ENCODE measurements at places on chromosomes 16 and 17. TPM values are rescaled to one million over a fixed set of nuclear protein-coding genes. Genes with fewer than 3 reads are reported as not detected.

AHSP gene
- total RNA-seq = not detected

CCL17 gene
- total RNA-seq = 11.0 TPM

FSCN2 gene
- total RNA-seq = 0.58 TPM

KRT12 gene
- not detected for total RNA-seq

EPX gene
- total RNA-seq = not detected

GRCh38 chr17:42686520-42687128 lies 4.3 kb downstream of the CNTNAP1 start:
- DNase-seq = no peak

GRCh38 chr17:29722411-29723198 lies 99.9 kb upstream of the CORO6 start:
- peak; percentile 17 for DNase-seq

GRCh38 chr16:12132290-12132689 lies 155.8 kb downstream of the SNX29 start:
- no peak for DNase-seq

DNA sequence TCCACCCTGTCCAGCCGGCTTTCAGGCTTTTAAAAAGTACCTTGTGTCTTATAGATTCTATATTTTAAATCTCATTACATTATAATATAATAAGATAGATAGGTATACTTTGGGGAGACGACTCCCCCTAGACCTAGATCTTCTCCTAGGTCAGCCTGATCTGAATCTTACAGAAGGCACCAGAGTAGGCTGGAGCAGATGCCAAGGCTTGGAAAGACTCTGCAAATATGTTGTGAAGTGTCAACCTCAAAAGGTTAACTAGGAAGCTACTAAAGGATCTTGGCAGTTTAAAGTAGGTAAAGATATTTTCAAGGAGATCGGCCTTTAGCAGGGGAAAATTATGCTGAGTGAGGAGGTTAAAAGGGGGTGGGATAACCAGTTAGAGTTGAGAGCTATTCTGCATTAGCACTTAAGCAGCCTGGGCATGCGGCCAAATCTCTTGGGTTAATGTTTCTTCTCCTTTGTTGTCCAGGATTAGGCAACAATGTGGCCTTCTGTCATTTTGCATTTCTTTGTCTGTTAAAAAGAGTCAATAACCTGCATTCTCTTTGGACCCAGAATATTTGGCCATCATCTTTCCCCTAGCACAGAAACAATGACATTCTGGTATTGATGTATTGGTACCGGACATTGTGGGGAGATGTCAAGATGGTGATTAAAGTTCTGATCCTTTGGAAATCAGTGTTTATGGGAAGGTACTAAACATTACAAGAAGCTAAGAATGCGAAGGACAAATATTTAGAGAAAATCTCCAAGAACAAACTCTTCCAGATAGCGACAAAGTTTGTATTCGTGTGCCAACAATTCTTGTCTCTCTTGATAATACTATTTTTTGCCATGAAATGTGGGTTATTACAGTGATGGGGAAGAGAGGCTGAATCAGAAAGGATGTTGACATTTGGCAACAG lies 51.2 kb upstream of the DHX40 start:
- DNase-seq = no peak

DNA sequence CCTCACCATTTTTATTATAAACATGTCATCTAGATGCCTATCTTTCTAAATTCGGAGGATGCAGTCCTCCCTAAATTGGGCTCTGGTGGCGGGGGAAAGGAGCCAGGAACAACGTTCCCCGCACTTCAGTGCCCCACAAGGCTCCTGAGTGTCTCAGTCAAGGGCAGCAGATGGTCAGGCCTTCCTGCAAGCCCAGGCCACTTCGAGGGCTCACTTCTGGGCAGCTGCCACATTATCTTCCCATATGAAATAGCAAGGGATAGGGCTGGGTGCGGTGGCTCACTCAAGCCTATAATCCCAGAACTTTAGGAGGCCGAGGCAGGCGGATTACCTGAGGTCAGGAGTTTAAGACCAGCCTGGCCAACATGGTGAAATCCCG lies 32.3 kb downstream of the FBXO31 start:
- DNase-seq = no peak

DNA sequence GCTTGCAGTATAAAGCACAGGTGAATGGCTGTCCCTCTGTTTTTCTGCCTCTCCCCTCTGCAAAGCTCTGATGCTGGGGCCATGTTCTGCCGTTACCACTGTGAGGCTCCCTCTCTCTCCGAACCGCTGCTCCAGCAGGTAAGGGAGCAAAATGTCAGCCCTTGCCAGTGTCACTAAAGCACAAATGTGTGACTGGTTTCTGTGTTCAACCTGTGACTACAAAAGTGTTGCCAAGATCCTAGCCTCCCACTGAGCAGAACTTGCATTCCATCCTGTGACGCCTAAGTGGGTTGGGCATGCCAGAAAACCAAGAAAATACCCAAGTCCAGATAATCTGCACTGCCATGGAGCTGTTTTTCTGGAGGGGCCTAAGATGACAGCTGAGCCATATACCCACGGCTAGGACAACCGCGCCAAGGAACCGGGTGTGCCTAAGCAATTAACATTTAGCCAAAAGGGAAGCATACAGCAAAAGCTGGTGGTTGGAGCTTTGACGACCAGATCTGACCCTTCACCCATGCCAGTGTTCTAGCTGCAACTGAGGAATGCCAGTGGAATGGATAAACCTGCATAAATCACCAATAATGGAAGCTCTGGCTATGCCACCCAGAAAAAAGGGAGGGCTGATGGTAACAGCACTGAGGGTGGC lies 35.0 kb downstream of the PSME3IP1 start:
- DNase-seq = no peak

- DNase-seq = no peak
These were observed 544.4 kb upstream of the EEF2KMT start for GRCh38 chr16:5642011-5642410.

GRCh38 chr16:54459509-54460262 lies 173.1 kb upstream of the IRX3 start:
- DNase-seq = no peak

DNA sequence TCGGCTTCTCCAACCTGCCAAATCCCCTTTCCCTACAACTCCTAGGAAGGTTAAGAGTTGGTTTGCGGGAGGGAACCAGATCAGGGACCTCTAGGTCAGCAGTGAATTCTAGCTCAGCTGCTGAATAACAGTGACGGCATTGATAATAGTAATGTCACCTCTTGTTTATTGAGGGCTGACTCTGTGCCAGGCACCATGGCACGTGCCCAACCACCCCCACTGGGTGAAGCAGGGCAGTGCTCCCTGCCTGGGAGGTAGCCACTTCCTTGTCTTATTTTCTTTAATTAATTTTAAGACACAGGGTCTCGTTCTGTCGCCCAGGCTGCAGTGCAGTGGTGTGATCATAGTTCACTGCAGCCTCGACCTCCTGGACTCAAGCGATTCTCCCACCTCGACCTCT lies 5.5 kb upstream of the PPL start:
- no peak for DNase-seq

- no peak for DNase-seq
These were observed 87.4 kb upstream of the LHX1 start for GRCh38 chr17:36849871-36850348.

DNA sequence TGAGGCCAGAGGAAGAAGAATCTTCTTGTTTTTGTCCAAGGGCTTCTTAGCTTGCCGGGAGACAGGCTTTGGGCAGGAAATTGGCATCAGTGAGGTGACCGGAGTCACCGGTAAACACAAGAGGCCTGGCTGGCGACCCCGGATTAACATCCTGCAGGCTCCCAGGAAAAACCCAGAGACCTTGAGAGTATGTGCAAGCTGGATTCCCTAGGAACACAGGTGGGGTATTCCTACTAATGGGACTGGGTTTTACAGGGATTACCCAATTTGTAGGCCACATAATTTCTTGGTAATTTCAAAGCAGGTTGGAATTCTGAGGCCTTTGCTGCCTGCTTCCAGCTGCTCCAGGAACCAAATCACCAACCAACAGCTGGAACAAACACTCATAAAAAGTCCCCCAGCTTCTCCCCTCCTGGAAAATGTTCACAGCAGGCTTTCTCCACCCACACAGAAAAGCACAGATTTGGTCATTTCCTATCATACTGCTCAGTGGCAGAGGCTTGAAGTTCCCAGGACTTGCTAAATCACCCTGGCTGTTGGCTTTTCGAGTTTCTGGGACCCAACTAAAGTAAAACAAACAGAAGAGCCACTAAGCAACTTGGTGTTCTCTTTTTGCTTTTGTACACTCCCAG lies 258.8 kb downstream of the IRF8 start:
- DNase-seq = no peak

DNA sequence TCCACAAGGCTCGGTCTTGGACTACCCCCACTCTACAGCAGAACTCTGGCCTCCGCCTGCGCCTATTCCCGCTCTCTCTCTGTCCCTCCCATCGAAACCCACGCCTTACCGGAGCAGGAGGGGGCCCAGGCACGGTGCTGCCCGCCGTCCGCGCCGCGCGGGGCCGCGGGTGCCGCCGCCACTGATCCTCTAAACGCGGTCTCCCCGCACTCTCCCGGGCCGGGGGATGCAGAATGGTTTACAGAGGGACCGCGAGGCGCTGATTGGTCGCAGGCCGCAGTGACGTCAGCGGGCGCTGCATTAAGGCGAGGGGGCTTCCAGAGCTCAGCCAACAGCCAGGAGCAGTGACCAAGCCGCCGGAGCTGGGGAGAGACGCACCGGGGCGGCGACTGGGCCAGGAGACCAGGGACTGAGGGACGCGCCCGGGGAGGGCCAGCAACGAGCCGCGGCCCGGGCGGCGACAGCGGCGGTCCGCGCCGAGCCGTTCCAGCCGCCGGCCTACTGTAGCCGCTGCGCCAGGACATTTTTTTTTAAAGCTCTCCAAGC lies 747 bp upstream of the LHX1 start:
- no peak for DNase-seq

DNA sequence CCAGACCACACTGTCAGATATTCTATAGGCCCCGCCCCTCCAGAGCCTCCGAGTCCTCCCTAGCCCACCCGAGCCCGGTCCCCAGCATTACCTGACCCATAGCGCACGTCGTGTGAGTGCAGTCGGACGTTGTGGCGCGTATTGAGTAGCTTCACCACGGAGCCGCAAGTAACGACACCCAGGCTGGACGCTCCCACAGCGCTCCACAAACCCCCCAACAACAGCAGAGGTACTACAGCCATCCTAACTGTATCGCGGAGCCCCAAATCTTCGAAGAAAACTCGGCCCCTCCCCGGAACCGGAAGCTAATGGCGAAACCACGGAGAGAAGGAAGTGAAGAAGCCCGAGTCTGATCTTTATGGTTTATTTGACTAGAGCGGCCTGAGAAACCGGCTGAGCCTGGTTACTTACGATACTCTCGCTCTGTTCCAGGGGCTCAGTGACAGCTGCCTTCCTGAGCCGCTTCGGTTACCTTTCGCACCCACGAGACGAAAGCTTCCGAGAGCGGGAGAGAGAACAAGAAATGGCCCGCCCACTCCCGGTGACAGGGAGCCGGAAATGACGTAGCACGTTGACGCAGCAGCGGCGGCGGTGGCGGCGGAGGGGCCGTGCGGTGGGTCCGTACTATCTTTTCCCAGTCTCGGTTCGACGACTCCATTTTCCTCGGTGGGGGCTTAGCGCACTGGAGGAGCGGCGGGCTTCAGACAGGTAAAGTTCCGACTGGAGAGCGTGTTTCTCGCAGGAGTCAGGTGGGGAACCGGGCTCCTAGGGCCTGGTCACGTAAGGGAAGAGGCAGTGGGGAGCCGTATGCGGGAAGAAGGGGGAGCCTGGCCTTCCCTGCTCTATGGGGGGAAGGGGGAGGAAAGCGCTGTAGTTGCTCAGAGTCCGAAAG lies at the start of the genes SDF2 and SUPT6H:
SDF2 (minus strand) TSS at position 272 of the 892 bp plus-strand sequence; CDS start at position 242, 30 bp downstream.
SUPT6H (plus strand) TSS at position 571 of the 892 bp plus-strand sequence. CDS start 11,197 bp downstream, outside the sequence.
- peak; percentile 95 for DNase-seq

DNA sequence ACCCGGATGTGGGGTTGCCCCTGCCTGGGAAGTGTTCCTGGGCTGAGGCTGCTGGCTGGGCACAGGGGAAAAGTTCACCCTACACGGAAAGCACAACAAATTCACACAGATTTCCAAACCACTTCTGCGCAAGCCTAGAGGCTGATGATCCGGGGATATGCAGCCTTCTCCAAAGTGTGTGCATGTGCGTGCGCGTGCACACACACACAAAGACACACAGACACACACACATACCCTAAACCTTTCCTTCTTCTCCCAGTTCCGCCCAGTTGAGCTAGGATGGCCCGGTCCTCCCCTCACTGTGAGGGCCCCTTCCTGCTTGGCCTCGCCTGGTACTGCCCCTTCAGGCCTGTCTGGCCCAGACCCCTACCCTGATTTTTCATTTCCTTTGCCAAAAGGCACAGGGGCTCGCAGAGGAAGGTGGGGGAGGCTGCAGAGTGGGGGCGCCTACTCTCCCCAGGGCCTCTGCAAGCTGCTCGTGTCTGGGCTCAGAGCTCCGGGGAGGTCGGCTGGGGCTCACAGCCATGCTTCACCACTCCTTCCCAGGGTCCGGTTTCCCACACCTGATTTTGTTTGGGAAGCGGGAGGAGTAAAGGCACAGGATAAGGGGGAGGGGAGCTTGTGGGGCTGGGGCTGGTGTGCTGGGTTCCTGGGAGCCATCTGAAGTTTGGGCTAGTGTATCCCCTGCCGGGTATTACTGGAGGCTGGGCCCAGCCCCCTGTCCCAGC lies 144.7 kb downstream of the ENGASE start:
- DNase-seq = no peak

GRCh38 chr16:80500116-80500859 lies 40.5 kb upstream of the DYNLRB2 start:
- no peak for DNase-seq

- no peak for DNase-seq
These were observed 56.5 kb upstream of the XYLT1 start for GRCh38 chr16:17526956-17527937.

DNA sequence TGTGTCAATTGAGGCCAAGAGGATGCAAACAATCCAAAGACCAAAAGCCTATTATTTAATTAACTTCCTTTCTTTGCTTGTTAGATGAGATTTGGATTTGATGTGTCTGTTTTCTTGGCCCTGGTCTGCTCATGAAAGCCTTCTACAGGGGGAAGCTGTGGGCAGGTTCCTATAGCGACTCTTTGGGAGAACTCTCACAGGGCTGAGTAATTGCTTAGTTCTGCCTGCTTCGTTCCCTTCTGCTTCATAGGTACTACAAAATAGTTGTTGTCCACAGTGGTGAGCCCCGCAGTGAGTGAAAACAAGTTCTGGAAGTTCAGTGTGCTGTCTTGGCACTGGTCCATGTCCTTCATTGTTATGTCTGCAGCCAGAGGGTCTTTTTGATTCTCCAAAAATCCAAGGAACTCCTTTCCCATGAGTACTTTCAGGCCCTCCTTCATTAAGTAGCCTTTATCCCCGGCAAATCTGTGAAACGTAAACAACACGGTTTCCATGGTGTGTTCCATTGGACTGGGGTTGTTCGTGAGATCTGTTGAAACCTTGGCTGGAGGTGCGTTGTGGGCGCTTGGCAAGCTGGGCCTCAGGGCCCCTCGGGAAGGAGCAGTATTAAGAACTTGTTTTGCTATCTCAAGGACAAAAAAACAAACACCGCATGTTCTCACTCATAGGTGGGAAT lies 30.0 kb upstream of the ANKRD40CL start:
- DNase-seq = no peak
